Stomach (tissue), 19 donors: ENCODE measurements at places on chromosomes 5 and 9. TPM values are rescaled to one million over a fixed set of nuclear protein-coding genes. Genes with fewer than 3 reads are reported as not detected.

The GTF2H2 gene
- 10.7 TPM for total RNA-seq

The CTNND2 gene
- total RNA-seq = not detected

The CCL28 gene
- 23.3 TPM for total RNA-seq

The TENT4A gene
- total RNA-seq = 37.4 TPM

The FBXW11 gene
- 4.3 TPM for total RNA-seq

The ASPN gene
- 10.3 TPM for total RNA-seq

The GPR151 gene
- total RNA-seq = not detected

The LURAP1L gene
- total RNA-seq = 19.3 TPM

The HAVCR2 gene
- total RNA-seq = 9.9 TPM

The TAF1L gene
- total RNA-seq = not detected

The HMMR gene
- 1.8 TPM for total RNA-seq

The SPINK13 gene
- not detected for total RNA-seq

The FGD3 gene
- 8.1 TPM for total RNA-seq

The HTR1A gene
- total RNA-seq = not detected

The IL33 gene
- 2.9 TPM for total RNA-seq

The BNIP1 gene
- total RNA-seq = 28.0 TPM

The ELP1 gene
- 30.4 TPM for total RNA-seq

The SLC34A3 gene
- total RNA-seq = not detected
